ENCODE measurements at places on chromosomes 6 and 20.

- no peak for DNase-seq
Observed at GRCh38 chr6:90127595-90127994, 169.0 kb downstream of the BACH2 start.

GRCh38 chr6:123380257-123380656, 256.5 kb downstream of the TRDN start:
- no peak for DNase-seq

DNA sequence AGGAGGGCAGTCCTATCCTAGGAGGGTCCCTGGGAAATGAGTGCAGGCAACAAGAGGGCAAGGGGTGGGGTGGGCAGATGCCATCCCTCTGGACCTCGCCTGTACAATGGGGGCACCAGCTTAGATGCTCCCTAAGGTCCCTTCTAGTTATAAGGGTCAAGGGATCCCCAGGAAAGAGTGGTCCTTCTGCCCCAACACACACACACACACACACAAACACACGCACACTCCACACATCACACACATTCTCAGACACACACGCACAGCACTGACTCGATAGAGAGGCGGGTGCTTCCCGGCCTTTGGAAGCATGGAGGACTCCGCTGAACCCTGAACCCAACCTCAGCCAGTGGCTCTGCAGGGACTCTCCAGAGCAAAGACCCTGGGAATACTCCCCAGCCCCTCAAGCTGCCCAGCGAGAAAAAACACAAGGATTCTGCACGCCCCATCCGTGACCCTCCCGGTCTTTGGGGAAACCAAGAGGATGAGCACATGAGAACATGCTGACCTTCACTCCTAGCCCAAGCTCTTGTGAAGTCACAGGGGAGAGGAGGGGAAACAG, 64.6 kb downstream of the MDGA1 start:
- no peak for DNase-seq

- DNase-seq, result no peak
Observed at GRCh38 chr6:41239467-41240159, 11.5 kb downstream of the TREML4 start.

Measured in AG04450 (cell line).